ENCODE measurements at places on chromosomes 5 and 9.
A peak's percentile ranks its signal among the peaks of the same experiment; 100 is the strongest.

DNA sequence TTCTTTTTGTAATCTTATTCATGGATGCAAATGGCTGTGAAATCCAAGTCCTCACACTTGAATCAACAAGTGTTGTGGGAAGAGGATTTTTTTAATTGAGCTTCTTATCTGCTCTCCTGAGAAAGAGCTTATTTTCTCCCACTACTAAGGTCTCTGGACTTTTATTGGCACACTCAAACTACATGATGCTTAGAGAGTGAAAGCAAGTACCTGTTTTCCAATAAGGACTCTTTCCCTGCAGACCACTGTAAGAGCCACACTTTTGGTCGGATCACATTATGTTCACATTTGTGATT lies 546.4 kb upstream of the ARRDC3 start:
- DNase-seq: no peak

DNA sequence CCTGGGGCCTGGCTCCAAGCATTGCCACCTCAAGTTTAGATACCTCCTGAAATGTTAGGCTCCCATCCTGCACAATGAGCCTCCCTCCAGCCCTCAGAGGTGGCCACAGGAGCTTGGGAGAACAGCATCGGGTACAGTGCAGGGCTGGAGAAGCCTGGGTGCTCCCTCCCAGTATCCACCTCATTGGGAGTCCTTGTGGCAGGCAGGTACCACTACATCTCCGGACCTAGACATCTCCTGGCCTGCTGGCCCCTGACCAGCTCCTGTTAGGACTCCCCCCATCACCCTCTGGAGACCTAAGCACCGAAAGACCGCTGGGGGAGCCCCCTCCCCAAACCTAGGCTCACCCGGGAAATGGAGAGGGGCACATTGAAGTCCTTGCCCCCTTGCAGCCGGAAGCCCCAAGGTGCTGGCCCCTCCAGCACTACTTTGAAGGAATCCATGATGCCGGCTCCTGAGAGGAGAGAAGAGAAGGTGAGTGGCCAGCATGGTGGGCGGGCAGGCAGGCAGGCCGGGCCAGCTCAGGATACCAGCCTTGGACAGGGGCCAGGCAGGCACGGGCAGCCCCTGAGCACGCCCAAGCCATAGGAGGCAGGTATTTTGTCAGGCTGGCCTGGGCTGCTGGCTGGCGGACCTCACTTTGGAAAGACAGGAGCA lies 1.2 kb downstream of the PDLIM7 start:
- DNase-seq: no peak

DNA sequence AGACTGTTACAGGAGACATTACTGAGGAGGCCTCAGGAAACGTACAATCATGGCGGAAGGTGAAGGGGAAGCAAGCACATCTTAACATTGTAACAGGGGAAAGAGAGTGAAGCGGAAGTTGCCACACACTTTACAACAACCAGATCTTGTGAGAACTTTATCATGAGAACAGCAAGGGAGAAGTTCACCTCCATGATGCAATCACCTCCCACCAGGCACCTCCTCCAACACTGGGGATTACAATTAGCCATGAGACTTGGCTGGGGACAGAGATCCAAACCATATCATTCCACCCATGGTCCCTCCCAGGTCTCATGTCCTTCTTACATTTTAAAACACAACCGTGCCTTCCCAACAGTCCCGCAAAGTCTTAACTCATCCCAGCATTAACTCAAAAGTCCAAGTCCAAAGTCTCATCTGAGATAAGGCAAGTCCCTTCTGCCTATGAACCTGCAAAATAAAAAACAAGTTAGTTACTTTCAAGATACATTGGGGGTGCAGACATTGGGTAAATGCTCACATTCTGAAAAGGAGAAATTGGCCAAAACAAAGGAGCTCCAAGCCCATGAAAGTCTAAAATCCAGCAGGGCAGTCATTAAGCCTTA lies 138.3 kb downstream of the TMEM161B start:
- no peak for DNase-seq

DNA sequence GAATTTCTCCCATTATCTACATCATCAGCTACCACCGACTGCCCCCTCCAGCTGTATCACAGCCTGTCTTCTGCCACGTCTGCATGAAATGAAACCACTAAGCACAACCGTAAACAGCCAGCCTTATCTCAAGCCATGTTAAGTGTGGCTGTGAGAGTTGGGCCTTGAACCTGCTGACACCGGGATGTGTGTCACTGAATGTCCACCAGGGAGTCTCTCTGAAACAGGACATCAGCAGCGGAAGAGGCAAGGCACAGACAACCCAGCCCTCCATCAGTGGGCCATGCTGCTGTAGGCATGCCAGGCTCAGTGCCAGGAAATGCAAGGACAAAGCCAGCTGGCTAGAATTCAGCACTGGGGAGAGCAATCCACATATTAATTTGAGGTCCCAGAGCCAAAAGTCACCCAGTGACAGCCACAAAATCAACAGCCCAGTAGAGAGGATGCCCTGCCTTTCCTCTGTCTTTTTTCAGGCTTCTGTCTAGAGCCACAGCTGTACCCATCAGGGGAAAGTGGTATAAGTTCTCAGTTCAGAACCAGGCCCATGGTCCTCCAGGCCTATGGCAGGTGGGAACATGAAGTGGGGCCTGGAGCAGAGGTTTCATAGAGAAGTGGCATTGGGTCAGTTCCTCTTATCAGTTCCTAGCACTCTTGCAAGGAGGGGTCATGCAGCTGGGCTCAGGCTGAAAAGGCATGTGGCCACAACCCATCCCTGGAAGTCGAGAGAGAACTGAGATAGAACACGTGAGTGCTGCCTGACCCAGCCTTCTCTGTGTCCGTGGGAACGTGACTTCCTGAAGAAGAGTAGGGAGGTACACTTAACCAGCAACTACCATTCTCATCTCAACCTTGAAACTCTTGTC lies 199.4 kb downstream of the ESM1 start:
- DNase-seq: no peak

DNA sequence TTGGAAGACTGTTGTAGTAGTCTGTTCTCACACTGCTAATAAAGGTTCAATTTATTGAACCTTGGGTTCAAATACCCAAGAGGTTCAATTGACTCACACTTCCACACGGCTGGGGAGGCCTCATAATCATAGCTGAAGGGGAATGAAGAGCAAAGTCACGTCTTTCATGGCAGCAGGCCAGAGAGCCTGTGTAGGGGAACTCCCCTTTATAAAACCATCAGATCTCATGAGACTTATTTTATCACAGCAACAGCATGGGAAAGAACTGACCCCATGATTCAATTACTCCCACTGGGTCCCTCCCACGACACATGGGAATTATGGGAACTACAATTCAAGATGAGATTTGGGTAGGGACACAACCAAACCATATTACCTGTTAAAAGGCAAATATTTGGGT lies 268.2 kb downstream of the TMEM167A start:
- DNase-seq: no peak

DNA sequence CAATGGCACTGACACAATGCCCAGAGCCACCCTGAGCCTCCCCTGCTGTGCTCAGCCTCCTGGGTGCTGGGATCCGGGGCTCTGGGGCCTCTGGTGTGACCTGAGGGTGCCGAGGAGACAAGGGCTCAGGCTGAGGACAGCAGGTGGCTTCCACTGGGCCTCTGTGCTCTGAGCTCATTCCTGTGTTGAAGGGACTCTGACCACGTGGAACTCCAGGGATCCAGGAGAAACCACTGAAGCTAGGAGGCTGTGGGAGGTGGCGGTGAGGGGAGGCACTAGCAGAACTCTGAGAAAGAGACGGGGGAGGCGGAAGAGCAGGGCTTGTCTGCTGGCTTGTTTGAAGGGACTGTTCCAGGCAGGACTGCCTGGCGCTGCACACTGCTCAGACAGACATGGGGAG lies 318.7 kb upstream of the IRX1 start:
- DNase-seq: no peak

GRCh38 chr9:35845824-35846771 lies 17.1 kb downstream of the TMEM8B start:
- no peak for DNase-seq

- no peak for DNase-seq
These were observed 146.4 kb upstream of the ZNF366 start for GRCh38 chr5:72653586-72653985.

- DNase-seq: peak; percentile 46
These were observed 16.0 kb downstream of the SLC22A5 start for GRCh38 chr5:132385326-132386105.

DNA sequence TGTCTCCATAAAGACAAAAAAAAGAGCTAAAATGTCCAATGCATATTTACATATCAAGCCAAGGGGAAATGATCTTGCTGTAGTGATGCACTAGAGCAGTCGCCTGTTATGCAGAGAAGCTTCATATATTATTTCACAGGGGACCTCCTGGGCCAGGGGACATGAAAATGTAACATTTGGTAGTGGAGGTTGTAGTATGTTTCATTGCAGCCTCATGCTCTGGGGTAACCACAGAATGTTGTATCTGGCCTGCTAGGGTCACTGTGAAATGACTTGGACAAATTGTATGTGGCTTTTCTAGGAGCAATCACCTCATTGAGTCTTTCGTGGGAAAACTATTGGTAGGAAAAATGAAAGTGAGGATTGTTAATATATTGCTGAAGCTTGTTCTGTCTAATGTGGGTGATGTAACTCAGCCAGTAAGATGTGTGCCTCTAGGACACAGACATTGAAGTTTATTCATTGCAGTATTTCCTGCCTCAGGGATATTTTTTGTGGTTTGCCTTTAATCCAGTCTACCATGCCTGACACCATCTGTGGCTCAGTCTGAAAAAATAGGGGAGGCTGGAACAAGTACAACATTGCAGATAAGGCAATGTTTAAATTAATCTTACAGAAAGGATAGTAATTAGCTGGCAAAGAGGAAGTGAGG lies 430.8 kb upstream of the TNC start:
- DNase-seq: no peak

DNA sequence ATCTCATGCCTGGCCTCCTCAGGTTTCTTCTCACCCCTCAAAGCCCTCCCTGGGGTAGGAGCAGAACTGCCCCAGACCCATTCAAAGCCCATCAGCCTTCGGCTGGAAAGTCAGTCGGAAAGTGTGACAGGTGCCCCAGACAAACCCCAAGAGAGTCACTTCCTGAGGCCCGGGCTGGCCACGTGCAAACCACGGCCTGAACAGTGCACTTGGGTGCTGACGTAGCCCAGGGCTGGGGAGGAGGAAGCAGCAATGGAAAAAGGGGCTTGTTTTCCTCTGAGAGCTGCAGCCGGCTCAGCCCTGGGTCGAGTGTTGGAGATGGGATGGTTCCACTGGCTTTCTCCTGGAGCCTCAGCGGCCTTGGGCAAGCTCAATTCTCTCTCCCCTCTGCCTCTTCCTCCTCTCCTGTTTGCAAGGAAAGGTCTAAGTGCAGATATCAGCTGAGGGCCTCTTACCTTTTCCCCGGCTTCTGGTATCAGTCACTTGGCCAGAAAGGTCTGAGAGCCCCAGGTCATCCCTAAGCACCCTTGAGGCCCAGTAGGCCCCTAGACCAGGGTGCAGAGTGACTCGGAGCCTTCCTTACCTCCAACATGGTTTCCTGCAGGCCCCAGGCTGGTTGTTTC lies 5.9 kb upstream of the EGR1 start:
- peak; percentile 72 for DNase-seq

- DNase-seq: no peak
These were observed 46.8 kb downstream of the F2RL2 start for GRCh38 chr5:76576450-76576849.

DNA sequence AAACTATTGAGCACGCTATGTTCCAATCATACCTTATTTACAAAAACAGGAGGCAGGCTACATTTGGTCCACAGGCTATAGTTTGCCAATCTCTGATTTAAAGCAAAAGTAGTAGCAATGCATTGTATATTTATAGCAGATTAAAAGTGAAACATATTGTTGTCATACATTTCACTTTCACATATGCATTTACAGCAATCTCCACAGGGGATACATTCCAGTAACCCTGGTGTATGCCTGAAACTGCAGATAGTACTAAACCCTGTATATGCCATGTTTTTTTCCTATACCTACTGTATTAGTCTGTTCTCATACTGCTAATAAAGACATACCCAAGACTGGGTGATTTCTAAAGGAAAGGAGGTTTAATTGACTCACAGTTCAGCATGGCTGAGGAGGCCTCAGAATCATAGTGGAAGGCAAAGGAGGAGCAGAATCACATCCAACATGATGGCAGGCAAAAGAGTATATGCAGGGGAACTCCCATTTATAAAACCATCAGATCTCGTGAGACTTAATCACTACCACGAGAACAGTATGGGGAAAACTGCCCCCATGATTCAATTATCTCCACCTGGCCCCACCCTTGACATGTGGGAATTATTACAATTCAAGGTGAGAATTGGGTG lies 5.9 kb upstream of the CSF1R start:
- DNase-seq: no peak

- DNase-seq: no peak
These were observed 120.7 kb upstream of the ERCC6L2 start for GRCh38 chr9:95754533-95755420.

DNA sequence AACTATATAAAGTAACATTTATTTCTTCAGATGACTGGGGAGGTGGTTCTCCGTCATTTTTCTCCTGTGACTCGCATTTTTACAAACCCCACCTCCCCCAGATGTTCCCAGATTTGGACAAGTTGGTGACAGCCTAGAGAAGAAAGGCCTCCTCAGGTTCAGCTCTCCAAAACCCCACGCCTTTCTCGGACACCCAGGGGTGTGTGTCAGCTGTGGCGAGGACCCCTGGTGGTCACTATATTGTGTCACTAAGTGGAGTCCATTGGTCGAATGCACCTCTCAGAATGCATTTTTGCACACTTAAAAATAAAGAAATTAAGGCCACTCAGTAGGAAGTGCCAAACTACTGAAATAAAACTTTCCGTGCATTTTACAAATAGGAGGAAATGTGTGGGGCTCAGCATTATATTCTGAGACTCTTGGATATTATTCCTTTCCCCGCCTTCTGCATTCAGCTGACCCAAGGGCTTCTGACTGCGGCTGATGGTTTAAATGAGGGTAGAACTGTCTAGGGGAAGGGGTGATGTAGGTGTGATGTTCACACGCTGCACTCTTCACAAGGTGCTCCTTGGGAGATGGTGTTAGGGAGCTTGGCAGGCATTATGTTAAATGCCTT lies 47.6 kb downstream of the ACO1 start:
- DNase-seq: peak; percentile 16

GRCh38 chr5:98453296-98453695 lies 320.2 kb upstream of the RGMB start:
- DNase-seq: no peak

DNA sequence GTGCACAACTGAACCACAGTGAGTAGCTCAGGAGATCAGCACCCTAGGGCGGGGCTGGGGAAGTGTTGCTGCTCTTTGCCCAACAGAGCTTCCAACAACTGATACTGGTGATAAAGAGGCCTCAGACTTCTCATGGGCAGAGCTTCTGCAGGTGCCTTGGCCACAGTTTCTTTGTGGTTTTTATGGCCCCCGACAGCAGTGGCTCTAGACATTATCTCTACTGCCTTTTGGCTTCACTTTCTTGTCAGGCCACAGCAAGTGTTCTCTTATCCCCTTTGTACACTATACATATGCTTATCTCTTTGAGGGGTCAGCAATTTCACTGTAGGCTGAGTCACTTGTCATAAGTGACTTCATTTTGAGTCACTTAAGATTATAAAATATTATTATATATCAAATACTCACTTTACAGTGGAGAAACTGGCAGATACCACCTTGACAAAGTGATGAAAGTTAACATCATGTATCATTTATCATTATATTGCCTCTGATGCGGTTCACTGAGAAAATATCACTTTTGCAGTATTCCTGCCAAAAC lies 90.9 kb upstream of the COX7C start:
- no peak for DNase-seq

All from effector CD4-positive, alpha-beta T cell (primary cell).